ENCODE measurements at places on chromosomes 11 and 22. TPM values are rescaled to one million over a fixed set of nuclear protein-coding genes. Genes with fewer than 3 reads are reported as not detected.

The PGA5 gene
- not detected for total RNA-seq

The IRAG1 gene
- not detected for total RNA-seq

The MYEOV gene
- under 0.01 TPM for total RNA-seq

The SLC22A8 gene
- not detected for total RNA-seq

The KRTAP5-8 gene
- total RNA-seq, result 0.24 TPM

The OR2AT4 gene
- total RNA-seq, result not detected

The ALDH3B1 gene
- 3.9 TPM for total RNA-seq
